Upper lobe of left lung (tissue), 6 donors: ENCODE measurements at places on chromosomes 2 and 18. TPM values are rescaled to one million over a fixed set of nuclear protein-coding genes. Genes with fewer than 3 reads are reported as not detected.
A peak's percentile ranks its signal among the peaks of the same experiment; 100 is the strongest.

DNA sequence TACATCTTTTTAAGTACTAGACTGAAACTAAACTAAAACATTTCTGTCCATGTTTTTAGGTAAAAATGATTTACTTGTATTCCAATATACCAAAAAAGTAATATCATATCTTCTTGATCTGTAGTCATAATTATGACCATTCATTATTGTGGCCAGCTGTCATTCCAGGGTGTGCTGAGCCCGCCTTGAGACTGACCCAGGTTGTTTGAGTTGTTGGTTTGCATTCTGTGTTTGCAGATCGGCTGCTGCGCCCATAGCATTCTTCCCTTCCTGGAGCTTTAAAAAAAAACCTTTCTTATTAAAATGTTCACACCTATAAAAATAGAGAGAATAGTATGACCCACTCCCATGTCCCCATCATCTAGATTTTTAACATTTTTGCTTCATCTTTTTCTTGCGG is 101.9 kb downstream of the PRKCE start:
- DNase-seq = no peak

DNA sequence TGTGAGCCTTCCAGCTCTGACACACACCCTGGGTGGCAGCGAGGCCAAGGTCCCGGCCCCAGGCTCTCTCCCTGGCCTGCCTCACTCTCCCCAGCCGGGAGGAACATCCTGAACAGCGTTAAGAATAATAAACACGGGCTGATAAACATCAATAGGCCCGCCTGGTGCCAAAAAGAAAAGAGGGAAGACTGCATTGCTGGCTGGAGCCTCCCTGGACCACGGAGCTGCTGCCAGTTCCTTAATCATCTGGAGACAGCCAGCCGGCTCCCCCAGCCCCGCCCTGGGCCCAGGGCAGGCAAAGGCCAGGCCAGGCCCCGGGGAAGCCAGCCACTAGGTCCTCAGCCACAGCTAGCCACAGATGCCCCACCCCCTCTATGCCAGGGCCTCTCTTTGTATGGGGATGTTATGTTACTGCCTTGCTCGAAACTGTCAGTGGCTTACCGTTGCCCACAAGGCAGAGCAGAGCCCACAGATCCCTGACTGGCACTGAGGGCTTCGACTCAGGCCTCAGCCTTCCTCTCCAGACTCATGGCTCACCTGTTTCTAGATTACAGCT is 293.7 kb downstream of the DYSF start:
- DNase-seq = peak; percentile 81

DNA sequence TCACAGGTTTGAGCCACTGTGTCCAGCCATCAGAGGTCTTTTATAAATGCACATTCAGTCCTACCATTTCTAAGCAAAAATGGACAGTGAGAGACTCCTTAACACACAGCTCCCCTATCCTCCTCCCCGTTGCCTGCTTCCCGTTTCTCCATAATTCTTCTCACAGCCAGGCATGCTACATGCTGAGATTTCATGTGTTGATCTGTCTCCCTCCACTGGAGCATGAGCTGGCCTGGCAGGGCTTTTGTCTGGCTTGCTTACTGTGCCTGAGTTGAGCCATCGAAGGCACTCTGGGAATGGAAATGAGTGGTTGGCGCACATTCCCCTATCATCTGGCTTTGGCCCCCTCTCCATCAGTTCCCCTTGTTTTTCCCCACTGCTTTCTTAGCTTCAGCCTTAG is 413.5 kb downstream of the PTPRM start:
- no peak for DNase-seq

LBX2 gene
- 2.3 TPM for total RNA-seq

DNA sequence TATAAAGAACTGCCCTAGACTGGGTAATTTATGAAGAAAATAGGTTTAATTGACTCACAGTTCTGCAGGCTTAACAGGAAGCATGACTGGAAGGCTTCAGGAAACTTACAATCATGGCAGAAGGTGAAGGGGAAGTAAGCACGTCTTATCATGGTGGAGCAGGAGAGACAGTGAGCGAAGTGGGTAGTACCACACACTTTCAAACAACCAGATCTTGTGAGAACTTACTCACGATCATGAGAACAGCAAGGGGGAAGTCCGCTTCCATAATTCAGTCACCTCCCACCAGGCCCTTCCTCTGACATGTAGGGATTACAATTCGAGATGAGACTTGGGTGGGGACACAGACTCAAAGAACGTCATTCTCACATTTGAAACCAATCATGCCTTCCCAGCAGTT is 260.1 kb upstream of the FAM98A start:
- DNase-seq = no peak

- no peak for DNase-seq
These were observed 1563.1 kb downstream of the LRP1B start for GRCh38 chr2:140567734-140568133.

GRCh38 chr18:46141199-46141598 is 37.0 kb downstream of the HAUS1 start:
- DNase-seq = no peak

GRCh38 chr2:189726849-189727248 is 35.7 kb downstream of the OSGEPL1 start:
- no peak for DNase-seq
